ENCODE measurements at places on chromosomes 7 and 10.

GRCh38 chr7:31069860-31070555, 17.9 kb downstream of the ADCYAP1R1 start:
- DNase-seq = no peak

GRCh38 chr10:72045586-72045985, 42.8 kb downstream of the SPOCK2 start:
- no peak for DNase-seq

GRCh38 chr7:150631866-150632864, at the start of gene GIMAP6:
TSS of gene GIMAP6 (minus strand) at chr7:150632385. CDS start at chr7:150630142, 2,243 bp downstream.
- DNase-seq = no peak

GRCh38 chr10:79195091-79195923, 126.5 kb downstream of the ZMIZ1 start:
- DNase-seq = peak; percentile 10

- no peak for DNase-seq
These were observed 965.6 kb downstream of the XPNPEP1 start for GRCh38 chr10:108957681-108958080.

- no peak for DNase-seq
These were observed 5.2 kb downstream of the IDI2 start for GRCh38 chr10:1020460-1020859.

Data from NCI-H187 treated with DMSO at 0.1 percent for 48 hours (cell line).